ENCODE measurements at places on chromosomes 16 and 17.

DNA sequence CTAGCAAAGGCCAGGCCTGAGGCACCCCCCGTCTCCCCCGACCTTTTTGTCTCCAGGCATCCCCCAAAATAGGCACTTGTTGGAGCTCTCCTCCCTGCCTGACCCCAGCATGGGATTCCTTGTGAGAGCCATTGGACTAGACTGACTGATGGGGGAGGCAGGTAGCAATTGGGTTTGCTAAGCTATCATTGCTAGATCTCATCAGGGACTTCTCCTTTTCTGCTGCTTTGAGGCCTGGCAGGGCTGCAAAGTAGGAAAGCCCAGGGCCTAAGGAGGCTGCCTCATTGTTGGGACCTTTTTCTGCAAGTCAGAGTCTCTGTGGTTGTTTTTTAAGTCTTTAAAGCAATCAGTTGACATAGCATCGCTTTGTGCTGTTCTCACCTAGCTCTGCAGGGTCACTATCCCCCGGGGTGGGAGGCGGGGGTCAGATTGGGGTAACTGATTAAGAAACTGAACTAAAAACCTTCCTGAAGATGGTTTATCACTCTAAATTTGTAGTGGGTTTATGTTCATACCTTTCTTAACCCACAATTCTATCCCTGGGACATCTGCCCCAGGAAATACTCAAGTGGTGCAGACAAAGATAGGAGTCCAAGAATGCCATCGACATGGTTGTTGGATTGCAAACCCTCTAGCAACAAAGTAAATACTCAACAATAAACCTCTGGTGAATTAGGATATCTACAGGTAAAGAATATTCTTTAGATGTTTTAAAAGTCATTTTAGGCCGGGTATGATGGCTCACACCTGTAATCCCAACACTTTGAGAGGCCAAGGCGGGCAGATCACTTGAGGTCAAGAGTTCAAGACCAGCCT is 28.0 kb downstream of the LLGL2 start:
- DNase-seq, result no peak

DNA sequence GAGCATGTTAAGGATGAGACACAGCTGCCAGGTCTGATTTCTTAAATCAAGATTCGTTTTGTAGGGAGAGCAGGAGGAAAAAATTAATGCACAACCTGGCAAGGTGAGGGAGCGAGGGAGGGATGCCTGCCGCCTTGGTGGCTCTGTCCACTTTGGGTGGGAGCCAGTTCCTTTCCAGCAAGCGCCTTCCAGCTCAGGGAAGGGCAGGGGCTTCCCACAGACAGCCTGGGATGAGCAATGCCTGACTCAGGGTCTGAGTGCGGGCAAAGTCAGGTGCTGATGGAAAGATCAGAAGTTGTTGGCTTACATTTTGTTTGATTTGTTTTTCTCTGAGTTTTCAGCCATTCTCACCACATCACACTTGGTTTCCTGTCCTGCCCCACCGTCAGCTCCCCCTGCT is 220.7 kb downstream of the ENGASE start:
- no peak for DNase-seq

GRCh38 chr17:1179818-1180742 is at the start of gene ABR:
ABR (minus strand) TSS chr17:1179981; CDS start chr17:1179727, 254 bp downstream.
- peak; percentile 52 for DNase-seq

GRCh38 chr17:57761887-57762286 is 16.8 kb upstream of the CCDC182 start:
- no peak for DNase-seq

GRCh38 chr16:89988951-89989350 is 30.3 kb downstream of the DBNDD1 start:
- DNase-seq, result no peak

DNA sequence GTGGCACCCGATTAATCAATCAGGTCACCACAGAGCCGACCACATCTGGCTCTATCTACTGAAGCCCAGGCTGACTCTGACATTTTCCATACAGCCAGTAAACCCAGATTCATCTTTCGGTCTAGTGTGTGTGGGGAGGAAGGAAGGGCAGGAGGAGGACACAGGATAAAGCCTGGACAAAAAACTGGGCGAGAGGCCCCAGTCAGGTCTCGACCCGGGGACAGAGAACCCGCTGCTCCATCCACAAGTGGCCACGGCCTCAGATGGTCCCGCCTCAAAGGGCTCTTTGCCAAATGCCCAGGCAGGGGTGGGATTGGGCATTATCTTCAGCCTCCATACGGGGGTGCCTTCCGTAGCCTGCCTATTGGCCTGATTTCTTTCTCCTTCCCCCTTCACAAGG is 7.8 kb downstream of the ABR start:
- no peak for DNase-seq

Data from naive B cell (primary cell).